ENCODE measurements at places on chromosomes 16 and 17.

GRCh38 chr17:64028874-64029464 is 8.5 kb upstream of the ICAM2 start:
- DNase-seq, result no peak

DNA sequence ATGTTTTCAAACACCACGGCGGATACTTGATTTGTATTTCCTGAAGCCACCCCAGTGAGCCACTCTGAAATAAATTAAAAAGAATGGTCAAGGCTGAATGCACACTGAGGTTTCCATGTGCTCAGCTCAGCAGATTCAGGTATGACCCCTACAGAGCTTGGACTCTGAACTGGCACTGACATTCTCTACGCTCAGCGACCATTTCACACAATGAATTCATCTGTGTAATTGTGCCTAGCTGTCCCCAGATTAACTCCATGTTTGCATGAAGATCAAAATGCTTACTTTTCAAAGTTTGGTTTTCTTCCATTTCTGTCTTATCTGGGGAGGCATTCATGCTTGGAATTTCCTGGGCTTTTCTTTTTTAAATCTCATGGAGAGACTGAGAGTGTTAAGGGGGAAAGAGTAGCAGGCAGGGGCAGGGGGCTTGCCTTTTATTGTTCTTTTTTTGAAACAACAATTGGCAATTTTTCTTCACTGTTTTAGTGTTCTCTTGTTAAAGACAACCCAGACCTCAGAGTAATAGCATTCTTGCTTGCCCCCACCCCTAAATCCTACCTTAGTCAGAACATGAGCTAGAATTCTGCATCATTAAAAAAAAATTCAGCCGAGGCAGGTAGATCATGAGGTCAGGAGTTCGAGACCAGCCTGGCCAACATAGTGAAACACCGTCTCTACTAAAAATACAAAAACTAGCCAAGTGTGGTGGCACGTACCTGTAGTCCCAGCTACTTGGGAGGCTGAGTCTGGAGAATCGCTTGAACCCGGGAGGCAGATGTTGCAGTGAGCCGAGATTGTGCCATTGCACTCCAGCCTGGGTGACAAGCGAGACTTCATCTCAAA is 85.5 kb upstream of the HNF1B start:
- no peak for DNase-seq

GRCh38 chr17:20143740-20144139 is 134.6 kb downstream of the SPECC1 start:
- DNase-seq, result no peak

GRCh38 chr16:86547286-86547685 is 7.7 kb downstream of the MTHFSD start:
- DNase-seq, result no peak

DNA sequence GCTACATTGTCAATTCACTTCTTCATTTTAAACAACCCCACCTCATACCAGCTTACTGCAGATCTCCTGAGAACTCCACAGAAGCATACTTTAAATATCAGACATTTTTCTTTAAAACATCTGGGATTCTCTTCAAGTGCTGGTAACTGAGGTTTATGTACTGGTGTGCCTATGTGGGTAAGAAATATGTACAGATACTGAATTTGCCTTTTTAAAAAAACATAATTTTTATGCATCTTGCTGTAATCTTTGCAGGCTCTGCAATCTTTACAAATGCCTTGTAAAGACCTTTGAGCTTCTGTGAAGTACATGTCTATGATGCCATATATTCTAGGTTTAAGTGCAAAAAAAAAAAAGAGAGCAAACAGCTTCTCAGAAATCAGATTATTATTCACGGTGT is 127.6 kb upstream of the NOG start:
- DNase-seq, result no peak

- DNase-seq, result no peak
Observed at GRCh38 chr17:78705071-78705470, 77.0 kb downstream of the CYTH1 start.

DNA sequence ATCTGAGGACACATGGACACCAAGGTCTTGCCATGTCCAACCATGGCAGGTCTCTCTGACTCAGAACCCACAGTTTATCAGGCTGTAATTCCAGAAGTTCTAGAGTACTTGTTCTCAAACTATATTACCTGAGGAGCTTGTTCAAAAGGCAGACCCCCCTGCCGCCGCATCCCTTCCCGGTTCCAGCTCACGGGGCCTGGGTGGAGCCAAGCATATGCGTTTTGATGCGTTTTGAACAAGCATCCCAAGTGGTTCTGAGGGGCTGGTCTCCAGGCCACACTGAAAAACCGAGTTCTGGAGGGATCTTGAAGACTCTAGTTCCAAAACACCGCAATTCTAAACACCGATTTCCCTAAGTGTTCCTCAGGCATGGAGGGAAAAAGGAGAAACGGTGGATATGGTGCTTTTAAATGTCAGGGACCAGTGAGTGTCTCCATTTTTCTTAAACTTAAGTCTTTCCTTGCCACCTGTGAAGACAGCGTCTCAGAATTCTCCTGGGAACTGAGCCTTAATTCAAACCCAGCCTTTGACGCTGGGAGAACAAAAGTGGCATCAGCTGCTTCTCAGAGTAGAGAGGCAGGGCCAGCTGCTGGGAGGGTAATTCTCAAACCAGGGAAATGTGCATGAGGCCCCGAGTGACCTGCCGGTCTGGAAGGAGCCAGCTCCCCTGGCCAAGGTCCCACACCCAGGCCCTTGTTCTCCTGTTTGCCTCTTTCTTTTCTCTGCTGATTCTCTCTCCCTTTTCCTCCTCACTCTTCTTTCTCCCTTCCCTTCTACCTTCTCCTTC is 84.4 kb upstream of the PLCG2 start:
- no peak for DNase-seq

- no peak for DNase-seq
Observed at GRCh38 chr16:51756447-51757123, 605.5 kb upstream of the SALL1 start.

GRCh38 chr17:13601322-13601775 is 380 bp downstream of the HS3ST3A1 start:
- no peak for DNase-seq

GRCh38 chr17:74433421-74434121 is 1.7 kb downstream of the GPRC5C start:
- no peak for DNase-seq

GRCh38 chr16:81185416-81185815 is 53.1 kb upstream of the BCO1 start:
- DNase-seq, result no peak

DNA sequence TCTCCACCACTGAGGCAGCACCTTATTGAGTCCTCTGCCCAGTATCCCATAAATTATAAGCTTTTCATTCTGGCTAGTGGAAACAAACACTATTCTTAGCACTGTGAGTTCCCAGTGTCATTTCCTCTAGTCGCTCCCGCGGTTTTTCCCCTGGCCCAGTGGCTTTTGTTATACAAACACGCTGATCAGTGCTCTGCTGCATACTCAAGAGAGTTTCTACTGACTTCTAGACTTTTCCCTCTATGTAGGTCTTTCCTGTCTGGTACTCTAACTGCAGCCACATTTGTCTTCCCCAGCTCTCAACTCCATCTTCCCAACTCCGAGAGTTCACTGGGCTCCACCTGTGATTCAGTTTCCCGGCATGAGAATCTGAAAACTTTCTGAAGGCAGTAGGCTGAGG is 556.6 kb upstream of the SALL1 start:
- DNase-seq, result no peak

- DNase-seq, result no peak
Observed at GRCh38 chr17:59853168-59853918, 39.4 kb downstream of the TUBD1 start.

DNA sequence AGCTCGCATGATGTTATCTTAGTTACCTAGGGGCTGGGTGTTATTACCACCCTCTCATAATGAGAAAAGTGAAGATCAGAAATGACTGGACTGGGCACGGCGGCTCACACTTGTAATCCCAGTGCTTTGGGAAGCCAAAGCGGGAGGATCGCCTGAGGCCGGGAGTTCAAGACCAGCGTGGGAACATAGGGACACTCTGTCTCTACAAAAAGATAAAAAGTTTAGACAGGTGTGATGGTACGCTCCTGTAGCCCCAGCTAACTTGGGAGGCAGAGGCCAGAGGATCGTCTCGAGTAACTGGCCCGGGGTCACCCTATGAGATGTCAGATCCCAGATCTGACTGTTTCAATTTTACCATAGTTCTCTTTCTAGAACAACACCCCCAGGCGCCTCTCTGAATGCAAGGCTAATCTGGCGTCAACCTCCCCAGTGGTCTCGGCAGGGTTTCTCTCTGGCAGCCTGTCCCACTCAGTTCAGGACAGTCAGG is 1.9 kb upstream of the CCDC102A start:
- DNase-seq, result no peak

GRCh38 chr16:67411339-67411738 is 4.9 kb downstream of the ZDHHC1 start:
- no peak for DNase-seq

DNA sequence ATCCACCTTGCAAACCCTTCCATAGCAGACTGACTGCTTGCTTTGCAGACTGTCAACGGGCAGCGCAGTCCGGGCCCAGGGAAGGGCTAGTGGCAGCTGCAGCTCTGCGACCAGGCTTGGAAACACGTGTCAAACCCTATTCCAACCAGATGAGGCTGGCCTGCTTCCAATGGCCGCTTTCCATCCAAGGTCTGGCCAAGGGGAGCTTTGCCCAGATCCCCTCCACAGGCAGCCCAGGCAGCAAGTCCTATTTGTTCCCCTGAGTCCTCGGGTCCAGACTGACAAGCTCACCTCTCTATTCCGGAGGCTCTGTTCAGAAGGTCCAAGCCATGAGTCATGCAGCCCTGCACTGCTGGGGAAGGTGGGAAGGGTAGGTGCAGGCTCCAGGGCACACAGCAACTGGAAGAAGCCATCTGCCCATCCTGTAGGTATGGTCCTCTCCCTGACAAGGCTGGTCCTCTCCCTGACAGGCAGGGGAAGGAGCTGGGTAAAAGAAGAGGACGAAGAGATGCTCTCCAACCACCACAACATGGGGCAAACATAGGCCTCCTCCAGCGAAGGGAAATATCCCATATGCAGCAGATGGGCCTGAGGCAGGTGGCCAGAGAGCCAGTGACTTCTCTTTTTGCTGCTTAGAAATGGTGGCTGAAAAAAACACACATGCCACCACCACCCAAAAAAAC is 22.6 kb upstream of the AXIN2 start:
- DNase-seq, result no peak

- no peak for DNase-seq
Observed at GRCh38 chr16:48064971-48065370, 90.8 kb downstream of the ABCC12 start.

- DNase-seq, result no peak
Observed at GRCh38 chr17:56291226-56291805, 138.0 kb downstream of the ANKFN1 start.

DNA sequence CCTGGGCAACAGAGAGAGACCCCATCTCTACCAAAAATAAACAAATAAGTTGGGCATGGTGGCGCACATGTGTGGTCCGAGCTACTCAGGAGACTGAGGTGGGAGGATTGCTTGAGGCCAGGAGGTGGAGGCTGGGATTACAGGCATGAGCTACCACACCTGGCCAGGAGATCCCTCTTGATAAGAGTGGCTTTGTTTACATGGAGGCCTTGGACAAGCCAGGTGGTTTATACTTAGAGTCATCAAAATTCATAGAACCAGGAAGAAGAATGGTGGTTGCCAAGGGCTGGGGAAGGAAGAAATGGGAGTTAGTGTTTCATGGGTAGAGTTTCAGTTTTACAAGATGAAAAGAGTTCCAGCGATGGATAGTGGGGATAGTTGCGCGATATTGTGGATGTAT is 8.8 kb upstream of the ZFP1 start:
- DNase-seq, result no peak

DNA sequence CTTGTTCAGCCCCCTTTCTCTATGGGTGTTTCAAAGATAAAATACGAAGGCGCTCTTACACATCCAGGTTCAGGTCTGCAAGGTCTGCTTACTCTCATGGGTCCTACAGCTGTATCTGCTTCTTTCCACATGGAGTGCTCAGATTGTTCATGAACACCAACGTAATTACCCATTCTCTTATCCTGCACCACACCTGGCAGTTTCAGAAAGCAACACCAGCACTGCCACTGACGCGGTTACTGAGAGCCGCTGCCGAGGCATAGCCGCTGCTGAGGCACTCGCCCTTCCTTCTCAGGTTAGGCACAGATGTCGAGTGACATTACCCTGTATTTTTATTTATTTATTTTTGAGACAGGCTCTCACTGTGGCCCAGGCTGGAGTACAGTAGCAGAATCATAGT is 147.1 kb downstream of the RPTOR start:
- no peak for DNase-seq

DNA sequence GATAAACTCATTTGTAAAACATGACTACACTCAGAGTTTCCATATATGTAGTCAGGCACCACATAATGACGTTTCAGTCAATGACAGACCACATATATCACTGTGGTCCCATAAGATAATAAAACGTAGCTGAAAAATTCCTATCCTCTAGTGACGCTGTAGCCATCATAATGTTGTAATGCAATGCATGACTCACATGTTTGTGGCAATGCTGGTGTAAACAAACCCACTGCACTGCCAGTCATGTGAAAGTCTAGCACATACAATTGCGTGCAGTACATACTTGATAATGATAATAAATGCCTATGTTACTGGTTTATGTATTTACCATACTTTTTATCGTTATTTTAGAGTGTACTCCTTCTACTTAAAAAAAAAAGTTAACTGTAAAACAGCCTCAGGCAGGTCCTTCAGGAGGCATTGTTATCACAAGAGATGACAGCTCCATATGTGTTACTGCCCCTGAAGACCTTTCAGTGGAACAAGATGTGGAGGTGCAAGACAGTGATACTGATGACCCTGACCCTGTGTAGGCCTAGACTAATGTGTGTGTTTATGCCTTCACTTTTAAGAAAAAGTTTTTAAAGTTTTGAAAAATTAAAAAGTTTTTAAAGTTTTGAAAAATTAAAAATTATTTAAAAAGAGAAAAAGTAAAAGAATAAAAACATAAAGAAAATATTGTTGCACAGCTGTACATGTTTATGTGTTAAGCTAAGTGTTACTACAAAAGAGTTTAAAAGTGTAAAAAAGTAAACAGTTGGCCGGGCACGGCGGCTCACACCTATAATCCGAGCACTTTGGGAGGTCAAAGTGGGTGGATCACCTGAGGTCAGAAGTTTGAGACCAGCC is 9.0 kb downstream of the STAT5B start:
- no peak for DNase-seq

GRCh38 chr17:81128774-81129173 is 36.5 kb upstream of the PVALEF start:
- DNase-seq, result no peak

DNA sequence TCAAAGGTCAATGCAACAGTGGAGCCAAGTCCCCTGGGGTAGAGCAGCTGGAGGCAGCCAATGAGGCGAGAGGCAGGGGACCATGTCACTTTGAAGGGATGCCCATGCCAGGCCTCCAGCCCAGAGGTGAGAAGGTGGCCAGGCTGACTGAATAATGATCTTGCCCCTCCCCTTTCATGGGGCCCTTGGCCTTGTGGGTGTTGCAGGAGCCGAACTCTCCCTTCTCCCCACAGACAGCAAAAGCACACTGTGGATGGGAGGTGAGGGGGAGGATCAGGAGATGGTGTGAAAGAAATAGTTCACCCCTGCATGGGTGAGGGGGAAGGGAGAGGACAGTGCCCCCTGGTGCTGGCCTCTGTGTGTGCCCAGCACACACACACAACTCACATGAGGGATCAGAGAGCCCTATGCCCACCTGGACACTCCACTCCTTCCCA is 15.8 kb upstream of the TBX21 start:
- DNase-seq, result no peak

- DNase-seq, result no peak
Observed at GRCh38 chr17:16294560-16294959, 58.7 kb downstream of the CENPV start.

Measured in NCI-H1048 (cell line).